HT-29 (cell line): ENCODE measurements at places on chromosomes 1 and 21.

- no peak for DNase-seq
Observed at GRCh38 chr1:76480827-76481226, 386.5 kb upstream of the ST6GALNAC5 start.

- no peak for DNase-seq
Observed at GRCh38 chr1:159054427-159054826, 22.1 kb downstream of the AIM2 start.

DNA sequence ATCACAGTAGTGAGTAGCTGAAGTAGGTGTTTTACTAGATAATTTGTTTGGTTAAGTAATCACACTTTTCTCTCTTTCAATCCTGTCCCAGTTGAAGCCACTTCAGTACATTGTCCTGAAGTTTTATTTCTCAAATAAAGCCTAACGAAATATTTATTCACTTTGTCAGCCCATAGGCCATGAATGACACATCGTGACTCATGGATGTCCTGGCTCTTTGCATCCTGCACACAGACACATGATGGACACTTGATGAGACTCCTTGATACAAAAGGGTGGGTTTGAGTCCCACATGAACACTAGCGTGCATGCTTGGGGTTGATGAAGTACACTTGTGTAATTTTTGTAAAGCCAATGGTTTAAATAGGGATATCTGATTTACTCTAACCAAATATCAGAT, 22.7 kb upstream of the LAMC2 start:
- peak; percentile 62 for DNase-seq

GRCh38 chr1:109768335-109768650, 4.6 kb upstream of the EPS8L3 start:
- no peak for DNase-seq

DNA sequence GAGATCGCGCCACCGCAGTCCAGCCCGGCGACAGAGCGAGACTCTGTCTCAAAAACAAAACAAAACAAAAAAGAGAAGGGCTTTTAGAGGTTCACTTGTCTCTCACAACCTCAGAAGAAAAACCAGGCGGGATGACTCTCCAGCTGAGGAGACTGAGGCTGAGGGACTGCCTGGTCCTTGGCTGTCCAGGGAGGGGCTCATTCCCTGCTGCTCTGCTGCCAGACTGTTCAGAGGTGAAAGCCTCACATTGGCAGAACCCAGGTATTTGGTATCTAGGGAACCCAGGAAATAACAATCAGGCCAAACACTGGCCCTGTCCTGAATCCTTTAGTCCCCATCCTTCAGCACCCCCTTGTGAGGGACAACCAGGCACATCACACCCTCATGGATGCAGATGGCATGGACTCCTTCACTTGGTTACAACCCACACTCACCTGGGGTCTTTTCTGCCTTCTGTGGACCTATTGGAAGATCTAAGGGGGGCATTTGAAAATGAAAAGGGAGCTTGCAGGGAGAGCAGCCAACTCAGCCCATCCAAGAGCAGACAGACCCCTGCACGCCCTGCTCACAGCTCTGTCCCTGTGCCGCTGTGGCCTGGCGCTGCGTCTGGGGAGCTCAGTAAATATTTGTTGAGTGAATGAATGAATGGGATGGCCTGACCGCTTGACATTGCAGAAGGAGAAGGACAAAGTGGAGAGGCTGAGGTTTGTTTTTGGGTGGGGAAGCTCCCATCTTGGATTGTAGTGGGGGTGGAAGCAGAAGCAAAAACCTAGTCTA, 33.4 kb downstream of the CD247 start:
- DNase-seq, result no peak

GRCh38 chr1:94084547-94084946, 36.4 kb downstream of the ABCA4 start:
- no peak for DNase-seq

DNA sequence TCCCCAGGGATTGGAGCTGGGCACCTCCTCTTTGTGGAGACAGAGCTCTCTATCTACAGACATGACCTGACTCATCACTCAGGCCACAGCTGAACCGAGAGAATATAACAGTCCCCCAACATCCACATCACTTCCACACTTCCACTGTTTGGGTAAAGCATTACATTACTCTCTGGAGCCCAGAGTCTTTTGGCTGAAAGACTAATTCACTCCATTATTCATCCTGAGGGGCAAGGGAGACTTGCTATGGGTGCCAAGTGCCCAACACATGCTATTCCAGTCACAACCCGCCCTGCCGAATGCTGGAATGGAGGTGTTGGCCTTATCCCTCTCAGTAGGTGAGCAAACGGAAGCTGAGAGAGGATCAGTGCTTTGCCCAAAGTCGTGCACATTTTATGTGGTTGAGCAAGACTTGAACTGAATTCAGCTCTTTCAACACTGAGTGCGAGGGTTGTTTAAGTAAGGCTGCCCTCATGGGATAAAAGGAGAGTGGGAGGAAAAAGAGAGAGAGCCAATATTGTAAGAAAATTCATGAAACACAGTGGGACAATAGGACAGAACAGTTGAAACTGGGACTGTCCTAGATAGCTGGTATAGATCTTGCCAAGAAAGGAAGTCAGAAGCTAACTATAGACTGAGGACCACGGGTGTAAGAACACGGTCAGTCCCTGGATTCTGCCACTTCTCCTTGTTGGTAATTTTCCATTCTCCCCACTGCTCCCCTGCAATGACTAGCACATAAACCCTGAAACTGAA, 13.5 kb upstream of the CHI3L1 start:
- DNase-seq, result no peak

GRCh38 chr1:167899253-167899681, 14.7 kb downstream of the ADCY10 start:
- DNase-seq, result no peak

- DNase-seq, result no peak
Observed at GRCh38 chr1:91199988-91200387, 178.2 kb upstream of the ZNF644 start.

GRCh38 chr1:44539991-44540730, 134.1 kb downstream of the TMEM53 start:
- no peak for DNase-seq
